ENCODE measurements at places on chromosomes 16 and 17.

GRCh38 chr16:86570558-86571529, 4.2 kb downstream of the FOXC2 start:
- no peak for DNase-seq

DNA sequence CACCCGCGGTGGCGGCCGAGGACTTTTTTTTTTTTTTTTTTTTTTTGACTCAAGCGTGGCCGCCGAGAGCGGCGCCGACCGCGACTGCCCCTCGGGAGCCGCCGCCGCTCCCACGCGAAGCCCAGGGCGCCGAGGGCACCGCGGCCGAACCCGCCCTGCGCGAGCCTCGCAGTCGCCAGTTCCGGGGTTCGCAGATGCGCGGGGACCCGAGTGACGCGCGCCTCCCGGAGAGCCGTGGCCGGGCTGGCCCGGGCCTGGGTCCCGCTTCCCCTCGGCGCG, 1.1 kb downstream of the METRNL start:
- DNase-seq = no peak

DNA sequence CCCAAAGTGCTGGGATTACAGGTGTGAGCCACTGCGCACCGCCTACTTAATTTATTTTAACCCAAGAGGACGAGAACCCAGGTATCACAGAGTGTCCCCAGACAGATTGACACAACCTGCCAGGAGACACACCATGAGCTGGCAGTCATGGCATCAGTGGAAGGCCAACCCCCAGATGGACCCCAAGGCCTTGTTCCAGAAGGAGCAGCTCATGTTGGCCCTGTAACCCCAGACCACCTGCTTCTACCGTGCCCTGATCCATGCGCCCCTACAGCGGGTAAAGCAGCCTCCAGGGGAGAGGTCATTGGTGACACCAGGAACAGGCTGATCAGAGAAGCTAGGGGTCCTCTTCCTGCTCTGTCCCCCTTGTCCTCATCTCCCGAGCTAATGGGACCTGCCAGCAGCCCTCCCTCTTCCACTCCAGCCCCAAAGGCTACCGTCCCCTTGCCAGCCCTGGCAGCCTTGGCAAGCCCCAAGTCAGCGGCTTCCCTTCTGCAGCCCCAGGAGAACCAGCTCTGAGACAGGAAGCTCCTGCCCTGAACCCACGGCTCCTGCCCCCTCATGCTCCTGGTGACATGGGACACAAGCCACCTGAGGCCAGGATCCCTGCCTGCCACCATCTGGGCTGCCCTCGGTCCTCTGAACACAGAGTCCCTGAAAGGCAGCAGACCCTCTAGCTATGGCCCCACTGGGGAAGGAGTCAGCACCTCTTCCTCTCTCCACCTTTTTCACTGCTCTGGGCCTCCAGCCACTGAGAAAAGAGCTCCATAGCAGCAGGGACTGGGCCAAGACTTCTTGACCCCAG, 6.3 kb downstream of the SULT1A1 start:
- no peak for DNase-seq

GRCh38 chr17:13378361-13378760, 223.4 kb downstream of the HS3ST3A1 start:
- DNase-seq = no peak

DNA sequence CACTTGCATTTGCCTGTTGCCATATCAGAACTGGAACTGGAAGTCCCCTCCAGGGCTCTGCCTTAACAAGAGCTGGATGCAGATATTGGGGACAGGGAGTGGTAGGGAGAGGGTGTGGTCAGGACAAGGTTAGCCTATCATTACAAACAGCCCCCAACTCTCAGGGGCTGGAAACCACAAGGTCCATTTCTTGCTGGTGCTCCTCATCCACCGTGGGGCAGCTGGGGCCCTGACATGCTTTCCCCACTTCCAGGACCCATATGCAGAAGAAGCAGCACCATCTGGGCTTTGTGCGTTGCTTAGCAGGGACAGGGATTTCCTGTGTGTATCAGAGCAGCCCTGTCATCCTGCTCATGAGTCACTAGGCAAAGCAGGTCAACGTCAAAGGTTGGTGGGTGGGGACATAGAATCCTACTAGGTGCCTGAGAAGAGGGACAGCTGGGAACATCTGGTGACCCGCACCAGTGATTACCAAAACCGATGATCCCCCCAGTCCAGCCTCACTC, 26.9 kb downstream of the RGS9 start:
- DNase-seq = no peak

All from kidney (tissue), 22 donors.